Activated CD8-positive, alpha-beta memory T cell treated with anti-CD3 and anti-CD28 coated beads for 48 hours (primary cell): ENCODE measurements at places on chromosomes 2 and 18.

DNA sequence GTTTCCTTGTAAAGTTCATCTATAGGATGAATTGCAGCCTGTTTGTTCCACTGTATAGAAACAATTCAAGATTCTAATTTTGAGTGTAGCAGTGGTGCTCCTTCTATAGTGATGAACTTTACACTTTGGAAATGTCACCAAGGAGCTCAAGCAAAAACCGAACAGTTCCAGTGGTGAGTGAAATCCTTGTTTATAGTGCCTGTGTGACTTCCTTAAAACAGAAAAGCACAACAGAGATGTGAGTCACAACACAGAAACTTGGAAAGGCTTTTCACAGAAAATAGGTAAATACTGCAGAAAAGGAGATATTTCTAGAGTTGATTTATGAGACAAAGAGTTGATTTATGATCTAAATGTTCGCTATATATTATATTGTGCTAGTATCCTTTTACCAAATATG, 482.0 kb downstream of the PTPRM start:
- no peak for DNase-seq

DNA sequence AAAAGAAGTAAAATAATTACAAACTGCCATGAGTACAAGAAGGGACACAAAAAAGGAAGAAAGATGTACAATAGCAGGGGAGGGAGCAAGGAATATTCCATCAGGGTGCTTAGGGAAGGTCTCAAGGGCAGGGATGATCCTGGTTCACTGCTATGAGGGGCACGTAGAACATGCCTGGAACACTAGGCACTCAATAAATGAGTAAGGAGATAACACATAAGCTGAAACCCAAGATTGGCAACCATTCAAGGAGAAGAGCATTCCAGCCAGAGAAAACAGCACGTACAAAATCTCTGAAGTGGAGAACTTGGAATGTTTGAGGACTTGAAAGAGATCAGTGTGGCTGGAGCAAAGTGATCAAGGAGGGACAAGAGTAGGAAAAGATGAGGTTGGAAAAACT, 103.2 kb downstream of the FAM161A start:
- DNase-seq: no peak

DNA sequence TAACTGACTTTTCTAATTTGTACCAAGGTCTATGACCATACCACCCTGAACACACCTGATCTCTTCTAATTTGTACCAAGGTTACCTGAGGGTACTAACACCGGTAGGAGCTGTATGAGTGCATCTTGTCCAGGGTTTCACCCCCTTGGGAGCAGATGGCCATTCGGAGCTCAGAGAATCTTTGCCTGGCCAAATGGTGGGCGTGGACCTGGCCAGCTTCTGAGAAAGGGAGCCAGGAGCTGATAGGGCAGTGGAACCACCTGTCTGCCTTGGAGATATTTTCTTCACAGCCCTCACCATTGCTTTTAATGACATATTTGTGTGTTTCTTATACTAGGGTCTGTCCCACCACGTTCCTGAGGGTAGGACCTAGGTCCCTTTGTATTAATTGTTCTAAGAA, 188.9 kb downstream of the LDLRAD4 start:
- no peak for DNase-seq

- DNase-seq: no peak
Observed at GRCh38 chr18:13377496-13377895, 158.9 kb downstream of the LDLRAD4 start.

GRCh38 chr2:187345338-187345737, 102.7 kb downstream of the CALCRL start:
- DNase-seq: no peak

GRCh38 chr2:84417453-84418145, 41.5 kb downstream of the SUCLG1 start:
- no peak for DNase-seq

- no peak for DNase-seq
Observed at GRCh38 chr18:67151366-67151765, 365.2 kb downstream of the DSEL start.

- DNase-seq: no peak
Observed at GRCh38 chr2:225013425-225014365, 28.6 kb downstream of the DOCK10 start.

- DNase-seq: no peak
Observed at GRCh38 chr2:174518395-174518794, 31.6 kb upstream of the GPR155 start.

- no peak for DNase-seq
Observed at GRCh38 chr18:23155537-23155936, 20.3 kb downstream of the CABLES1 start.

DNA sequence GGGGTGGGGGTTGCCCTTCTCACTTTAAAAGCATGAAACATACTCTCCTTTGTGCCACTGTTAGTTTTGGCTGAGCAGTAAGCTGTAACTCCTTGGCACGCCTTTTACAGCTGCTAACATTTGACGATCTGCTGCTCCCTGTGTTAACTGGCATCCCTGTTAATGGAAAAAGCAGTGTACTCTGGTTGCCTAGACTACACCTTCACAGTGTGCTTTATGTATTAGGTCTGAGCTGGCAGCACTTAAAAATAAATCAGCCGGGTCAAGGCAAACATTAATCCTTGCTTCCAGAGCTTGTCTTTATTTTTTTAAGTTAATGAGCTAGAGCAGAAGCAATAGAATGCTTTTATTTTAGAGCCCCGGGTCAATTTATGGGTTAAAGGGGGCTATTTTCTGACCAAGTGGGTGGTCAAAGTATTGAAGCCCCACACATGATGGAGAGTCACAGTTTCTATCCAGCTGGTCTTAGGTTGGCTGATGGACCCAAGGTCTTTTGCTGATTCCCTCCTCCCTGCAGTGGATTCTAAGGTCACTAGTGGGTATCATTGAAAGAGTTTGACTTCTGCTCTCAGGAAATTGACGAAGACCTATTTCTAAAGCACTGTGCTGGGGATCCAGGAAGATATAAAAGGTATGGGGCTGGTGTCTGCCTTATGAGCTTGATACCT, 54.5 kb downstream of the CFAP221 start:
- no peak for DNase-seq

- DNase-seq: no peak
Observed at GRCh38 chr2:239535413-239536144, 134.8 kb upstream of the HDAC4 start.
